ENCODE measurements at places on chromosomes 5 and 9. TPM values are rescaled to one million over a fixed set of nuclear protein-coding genes. Genes with fewer than 3 reads are reported as not detected.

The GTF2H2 gene
- 21.7 TPM for total RNA-seq

The PCDHGB4 gene
- total RNA-seq: 3.2 TPM

The PCDHGA3 gene
- 2.2 TPM for total RNA-seq

The NR5A1 gene
- total RNA-seq: not detected

The PWWP2A gene
- total RNA-seq: 20.0 TPM

The GABRA1 gene
- total RNA-seq: not detected

The NR6A1 gene
- total RNA-seq: 0.64 TPM

The PDGFRB gene
- 201 TPM for total RNA-seq

GRCh38 chr5:41511241-41511640, 840 bp upstream of the PLCXD3 start:
- no peak for DNase-seq

DNA sequence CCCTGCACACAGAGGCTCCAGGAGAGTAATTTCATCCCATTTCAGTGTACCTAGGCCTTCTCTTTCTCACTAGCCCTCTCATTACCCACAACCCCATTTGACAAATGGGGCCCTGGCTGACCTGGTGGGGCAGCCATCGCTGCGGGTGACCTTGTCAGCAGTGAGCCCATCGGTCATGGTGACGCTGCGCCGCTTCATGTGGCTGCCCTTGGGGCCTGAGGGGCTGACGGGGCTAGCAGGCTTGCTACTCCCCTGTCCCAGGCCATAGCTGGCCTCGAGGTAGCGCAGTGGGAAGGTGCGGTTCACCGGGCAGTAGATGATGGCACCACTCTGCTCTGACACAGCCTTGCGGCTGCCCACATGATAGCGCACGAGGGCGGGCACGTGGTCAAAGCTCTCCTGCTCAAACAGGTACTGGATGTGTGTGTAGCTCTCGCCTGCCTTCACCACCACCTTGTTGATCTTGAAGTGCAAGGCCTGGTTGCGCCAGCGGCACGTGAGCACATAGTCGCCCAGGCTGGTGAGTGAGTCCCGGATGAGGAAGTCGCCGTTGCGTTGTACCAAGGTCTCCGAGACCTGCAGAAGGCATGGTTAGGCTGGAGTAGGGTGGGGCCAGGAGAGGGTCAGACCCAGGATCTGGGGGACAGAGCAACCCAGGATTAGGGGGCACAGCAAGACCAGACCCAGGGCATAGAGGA, 14.1 kb upstream of the TOR2A start:
- no peak for DNase-seq

DNA sequence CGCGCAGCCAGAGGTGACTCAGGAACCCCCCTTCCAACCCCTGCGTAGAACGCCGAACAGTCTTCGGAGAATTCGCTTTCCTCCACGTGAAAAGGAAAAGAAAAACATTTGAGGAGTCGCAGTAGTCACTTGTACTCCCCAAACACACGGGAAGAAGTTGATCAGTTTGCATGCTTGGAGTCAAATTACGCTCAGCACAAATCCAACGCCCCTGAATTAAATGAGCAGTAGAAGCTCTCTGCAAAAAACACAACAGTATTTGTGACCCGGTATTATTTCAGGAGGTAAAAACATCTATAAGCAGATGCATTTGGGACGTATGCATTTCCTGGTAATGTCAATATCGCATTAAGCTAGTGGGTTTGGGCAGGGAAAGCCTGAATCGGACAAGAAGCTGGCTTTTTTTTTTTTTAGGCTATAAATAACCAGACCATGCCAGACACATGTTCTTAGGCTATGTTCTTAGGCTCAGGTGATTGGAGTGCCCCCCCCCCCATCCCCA, 854 bp upstream of the ARL15 start:
- DNase-seq: no peak

DNA sequence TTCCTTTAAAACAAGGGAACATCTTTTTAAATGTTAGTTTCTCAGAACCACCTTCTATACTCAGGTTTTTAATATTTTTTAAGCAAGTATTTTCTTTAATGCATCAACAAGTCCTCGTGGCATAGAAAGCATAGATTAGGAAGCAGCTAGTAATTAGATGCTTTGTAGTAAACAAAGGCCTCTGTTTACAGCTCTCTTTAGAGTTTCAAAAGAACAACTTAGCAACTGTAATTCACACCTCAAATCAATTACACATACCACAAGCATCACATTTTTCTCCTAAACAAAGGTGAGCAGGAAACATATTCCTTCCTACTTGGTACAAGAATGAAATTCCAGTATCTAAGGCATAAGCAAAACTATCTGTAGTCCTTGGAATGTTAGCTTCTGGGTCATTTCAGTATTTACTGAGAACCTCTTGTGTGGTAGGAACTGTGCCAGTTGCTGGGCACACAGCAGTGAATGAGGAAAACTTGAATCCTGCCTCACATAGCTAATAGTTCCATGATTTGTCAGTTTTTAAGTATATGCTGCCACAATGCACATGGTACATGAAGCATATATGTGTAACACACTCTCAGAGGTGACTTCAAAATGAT, 249.1 kb downstream of the CEMIP2 start:
- no peak for DNase-seq

- no peak for DNase-seq
Measured at GRCh38 chr9:78620303-78620702, 323.4 kb downstream of the PSAT1 start.

DNA sequence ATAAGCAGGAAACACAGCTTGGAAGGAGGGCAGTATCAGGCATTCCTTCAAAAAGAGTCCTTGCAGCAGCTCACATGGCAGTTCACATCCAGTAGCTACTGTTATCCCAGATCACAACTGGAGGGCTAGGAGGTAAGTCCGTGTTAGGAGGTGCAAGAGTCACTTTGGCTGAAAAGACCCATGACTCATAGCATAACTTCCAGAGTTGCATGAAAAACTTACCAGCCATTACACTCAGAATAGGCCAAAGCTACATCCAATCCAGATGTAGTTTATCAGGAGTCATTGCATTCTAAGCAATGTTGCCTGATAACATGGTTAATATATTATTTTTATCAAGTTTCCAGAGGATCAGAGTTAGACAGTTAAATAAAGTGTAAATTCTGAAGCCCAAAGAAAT, 1126.4 kb upstream of the SEMA6A start:
- DNase-seq: no peak

DNA sequence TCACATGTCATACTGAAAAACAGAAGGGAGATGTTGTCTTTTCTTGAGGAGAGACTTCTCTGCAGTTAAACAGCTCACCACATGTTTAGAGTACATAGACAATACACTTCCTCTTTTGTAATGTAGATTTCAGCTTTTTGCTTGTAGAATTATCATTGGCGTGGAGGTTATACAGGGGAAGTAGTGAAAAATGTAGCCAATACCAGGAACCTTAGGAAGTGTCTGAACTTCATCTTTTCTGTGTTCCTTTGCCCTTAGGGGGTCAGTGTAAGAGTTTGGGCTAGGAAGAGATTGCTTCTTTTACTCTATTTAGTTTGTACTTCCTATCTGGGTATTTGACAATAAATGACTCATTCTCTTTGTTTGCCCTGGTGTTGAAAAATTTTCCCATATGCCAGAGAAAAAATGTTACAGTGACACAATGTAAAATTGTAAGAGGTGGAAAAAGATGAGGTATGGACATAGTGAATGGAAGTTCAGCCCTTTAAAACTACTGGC, 21.0 kb upstream of the CDKN2B start:
- no peak for DNase-seq

DNA sequence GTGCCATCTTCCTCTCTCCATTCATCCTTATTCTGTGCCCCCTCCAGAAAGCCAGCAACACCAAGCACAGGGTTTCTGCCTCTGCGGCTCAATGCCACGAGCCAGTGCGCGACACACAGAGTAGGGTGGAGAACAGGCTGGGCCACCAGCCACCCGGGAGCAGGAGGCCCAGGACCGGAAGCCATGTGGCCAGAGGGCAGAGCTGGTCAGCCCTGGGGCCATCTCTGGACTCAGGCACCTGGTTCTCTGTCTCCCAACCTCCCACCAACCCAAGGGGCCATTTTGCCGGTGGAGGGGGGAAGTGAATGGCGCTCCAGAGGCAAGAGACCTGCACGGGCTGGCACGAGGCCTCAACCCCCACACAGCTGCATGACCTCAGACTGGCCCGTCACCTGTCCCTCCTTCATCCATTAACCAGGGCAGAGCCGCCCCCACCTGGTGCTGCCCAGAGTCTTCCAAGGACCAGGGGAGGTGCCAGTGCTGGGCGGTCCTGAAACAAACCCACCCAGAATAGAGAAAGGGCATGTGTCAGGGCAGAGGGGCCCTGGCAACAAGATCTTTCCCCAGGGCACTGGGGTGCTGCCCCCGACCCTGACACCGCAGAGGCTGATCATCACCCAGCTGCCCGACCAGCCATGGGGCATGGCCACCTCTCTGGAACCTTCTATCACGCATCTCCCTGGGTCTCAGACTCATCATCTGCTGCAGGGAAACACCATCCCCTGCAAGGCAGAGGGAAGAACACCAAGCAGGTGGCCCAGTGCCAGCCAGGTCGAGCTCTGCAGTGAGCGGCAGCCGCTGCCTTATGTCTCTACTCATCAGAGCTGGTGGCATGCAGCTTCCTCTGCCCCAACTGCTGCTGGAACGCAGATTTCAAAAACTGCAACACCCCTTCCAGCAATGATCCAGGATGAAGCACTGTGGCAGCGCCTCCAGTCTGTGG, 11.9 kb downstream of the VAV2 start:
- no peak for DNase-seq

Data from mesenteric fat pad (tissue), 1 donor.